ENCODE measurements at places on chromosomes 12 and 14.

DNA sequence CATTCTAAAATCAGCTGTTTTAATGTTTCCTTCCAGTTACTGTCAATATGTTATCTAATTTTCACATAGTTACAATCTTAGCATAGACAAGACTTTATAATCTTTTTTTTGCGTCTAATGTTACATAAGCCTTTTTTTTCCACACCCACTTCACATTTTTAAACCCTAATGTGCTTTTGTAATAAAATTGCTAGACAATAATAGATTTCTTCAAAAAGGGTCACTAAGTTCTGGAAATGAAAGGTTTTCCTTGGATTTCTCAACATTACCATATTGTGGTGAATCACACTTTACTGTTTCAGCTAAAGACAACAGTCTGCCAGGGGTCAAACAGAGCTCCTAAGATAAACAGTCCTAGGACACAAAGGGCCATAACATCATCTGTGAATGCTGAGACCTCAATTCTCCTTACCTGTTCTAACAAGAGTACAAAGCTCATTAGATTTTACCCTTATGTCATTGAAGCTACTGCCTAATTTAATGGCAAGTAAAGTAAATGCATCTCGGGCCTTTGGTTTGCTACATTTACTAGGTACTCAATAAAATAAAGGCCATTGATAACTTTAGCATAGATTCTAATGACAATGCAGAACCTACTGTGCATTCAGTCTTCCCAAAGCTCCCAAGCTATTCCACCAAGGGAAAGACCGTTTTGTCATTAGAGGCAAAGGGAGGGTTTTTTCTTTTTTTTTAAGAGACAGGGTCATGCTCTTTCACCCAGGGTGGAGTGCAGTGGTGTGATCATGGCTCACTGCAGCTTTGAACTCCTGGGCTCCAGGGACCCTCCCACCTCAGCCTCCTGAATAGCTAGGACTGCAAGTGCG is 111.2 kb upstream of the SLC38A2 start:
- no peak for DNase-seq

- no peak for DNase-seq
These were observed 9.7 kb upstream of the KRT81 start for GRCh38 chr12:52300796-52301691.

DNA sequence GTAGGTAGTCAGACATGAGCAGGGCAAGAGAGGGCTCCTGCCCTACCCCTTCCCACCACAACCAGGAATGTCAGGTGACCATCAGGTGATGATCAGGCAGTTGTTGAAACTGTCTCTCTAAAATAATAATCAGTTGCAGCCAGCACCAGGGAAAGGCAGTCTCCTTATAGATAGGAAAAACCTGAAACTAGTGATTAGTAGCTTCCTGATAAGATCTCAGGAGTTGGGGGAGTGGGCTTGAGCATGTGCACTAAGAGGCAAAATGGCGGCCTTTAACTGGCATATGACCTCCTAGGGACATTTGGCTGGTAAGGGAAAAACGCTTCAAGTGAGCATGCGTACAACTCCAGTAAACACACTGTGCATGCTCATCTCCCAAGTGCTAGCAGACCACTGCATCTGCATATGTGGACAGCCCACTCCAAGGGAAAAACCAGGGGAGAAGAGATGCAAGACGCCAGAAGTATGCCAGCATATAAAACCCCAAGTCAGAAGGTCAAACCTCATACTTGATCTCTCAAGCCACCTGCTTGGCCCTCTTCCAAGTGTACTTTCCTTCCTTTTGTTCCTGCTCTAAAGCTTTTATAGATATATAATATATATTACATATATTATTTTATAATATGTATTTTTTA is 37.1 kb downstream of the TGFB3 start:
- no peak for DNase-seq

DNA sequence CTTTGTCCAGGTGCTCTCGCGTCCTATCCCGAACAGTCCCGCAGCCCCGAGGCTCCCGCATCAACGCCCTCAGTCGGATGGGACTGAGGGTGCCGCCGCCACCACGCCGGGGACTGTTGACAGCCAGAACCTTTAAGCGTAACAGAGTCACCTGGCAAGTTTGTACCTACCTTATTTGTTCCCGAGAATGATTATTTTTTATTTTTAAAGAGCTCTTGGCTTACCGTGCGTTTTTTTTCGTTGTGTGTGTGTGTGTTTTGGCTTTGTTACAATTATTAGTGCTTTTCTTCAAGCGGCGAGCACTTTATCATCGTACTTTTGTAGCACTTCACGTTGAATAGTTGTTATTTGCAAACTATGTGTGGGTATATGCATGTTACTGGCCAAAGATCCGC is 463 bp downstream of the COA8 start:
- DNase-seq, result no peak

- no peak for DNase-seq
These were observed 222.2 kb downstream of the ERC1 start for GRCh38 chr12:1213205-1213604.

Measured in muscle of back (tissue), 13 donors.